Calu3 (cell line): ENCODE measurements at places on chromosomes 2 and 18.

DNA sequence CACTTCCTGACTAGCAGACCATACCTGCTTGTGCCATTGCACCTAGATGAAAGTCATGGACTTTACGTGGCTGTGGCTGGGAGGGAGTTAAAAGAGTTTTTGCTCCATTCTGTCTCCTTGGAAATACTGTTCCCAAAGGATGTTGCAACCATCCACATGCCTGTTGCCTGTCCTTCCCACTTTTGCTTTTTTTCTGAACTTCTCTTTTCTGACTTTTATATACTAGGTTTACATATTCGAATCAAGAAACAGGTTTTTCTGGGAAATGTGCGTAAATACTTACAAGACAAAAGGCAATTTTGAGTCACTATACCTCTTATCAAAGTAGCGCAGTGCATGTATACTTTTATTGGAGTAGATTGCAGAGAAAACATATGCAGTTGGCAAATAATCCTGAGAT lies 244.8 kb downstream of the PRKCE start:
- DNase-seq: no peak

GRCh38 chr2:201639205-201639604 lies 4.1 kb downstream of the TMEM237 start:
- no peak for DNase-seq

GRCh38 chr18:38552732-38553321 lies 987.2 kb upstream of the CELF4 start:
- no peak for DNase-seq

DNA sequence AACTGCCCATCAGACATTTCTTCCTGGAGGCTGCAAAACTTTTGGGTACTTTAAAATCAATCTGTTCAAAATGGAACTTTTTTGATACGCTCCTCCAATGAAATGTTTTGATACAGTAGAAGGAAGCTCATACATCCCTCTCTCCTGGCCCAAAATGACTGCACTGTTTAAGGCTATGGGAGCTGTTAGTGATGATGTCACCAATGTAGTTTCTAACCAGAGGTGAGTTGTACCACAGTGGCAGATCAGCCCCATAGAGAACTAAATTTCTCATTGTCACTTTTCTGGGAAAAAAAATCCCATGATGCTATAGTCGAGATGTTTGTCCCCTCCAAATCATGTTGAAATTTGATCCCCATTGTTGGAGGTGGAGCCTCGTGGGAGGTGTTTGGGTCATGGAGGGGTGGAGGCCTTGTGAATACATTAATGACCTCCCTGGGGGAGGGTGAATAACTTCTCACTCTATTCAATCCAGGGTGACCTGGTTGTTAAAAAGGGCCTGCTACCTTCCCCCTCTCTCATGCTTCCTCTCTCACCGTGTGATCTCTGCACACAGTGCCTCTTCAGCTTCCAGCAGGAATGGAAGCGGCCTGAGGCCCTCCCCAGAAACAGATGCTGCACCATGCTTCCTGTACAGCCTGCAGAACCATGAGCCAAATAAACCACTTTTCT lies 117.4 kb upstream of the NPAS2 start:
- no peak for DNase-seq

- DNase-seq: no peak
Measured at GRCh38 chr2:127596311-127597045, 49.5 kb upstream of the GPR17 start.

- DNase-seq: no peak
Measured at GRCh38 chr2:70357684-70358071, 55.8 kb upstream of the FAM136A start.
